ENCODE measurements at places on chromosomes 1 and 21.

- no peak for DNase-seq
Measured at GRCh38 chr1:61531716-61532115, 193.2 kb downstream of the TM2D1 start.

DNA sequence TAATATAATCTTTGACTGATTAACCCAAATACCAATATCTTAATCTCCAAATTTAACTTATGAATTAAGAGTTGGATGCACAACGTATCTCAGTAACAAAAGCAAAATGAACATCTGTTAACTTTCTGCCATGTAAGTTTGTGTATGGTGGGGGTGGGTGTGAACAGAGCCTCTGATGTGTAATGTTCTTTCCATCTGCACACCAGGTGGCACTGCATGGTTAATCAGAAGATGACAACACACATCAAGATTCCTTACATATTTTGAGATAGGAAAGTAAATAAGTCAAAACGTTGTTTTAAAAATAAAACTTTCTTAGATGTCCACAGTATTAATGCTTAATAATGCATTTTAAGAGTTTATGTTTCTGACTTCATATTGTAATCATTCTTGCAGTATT is 251.9 kb downstream of the DPYD start:
- no peak for DNase-seq

DNA sequence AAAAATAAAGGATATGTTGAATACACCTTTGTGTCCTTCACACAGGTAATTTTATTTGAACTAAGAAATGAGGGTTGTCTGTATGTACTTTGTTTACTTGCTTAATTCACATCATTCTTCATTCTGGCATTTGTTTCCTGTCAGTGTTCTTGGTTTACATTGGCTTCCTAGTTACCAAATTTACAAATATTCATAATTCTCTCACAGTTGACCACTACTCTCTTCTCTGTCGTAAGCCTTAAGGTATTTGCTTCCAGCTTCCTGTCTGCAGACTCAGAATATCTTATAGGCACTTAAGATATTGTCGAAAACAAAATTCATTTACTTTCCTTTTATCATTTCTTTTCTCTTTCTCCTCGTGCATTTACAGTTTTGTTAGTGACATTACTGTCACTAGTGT is 15.9 kb downstream of the RNPC3 start:
- DNase-seq: no peak

- DNase-seq: no peak
Measured at GRCh38 chr1:186078245-186078644, 296.8 kb downstream of the TPR start.

- DNase-seq: no peak
Measured at GRCh38 chr1:157993918-157994605, 617 bp downstream of the KIRREL1 start.

DNA sequence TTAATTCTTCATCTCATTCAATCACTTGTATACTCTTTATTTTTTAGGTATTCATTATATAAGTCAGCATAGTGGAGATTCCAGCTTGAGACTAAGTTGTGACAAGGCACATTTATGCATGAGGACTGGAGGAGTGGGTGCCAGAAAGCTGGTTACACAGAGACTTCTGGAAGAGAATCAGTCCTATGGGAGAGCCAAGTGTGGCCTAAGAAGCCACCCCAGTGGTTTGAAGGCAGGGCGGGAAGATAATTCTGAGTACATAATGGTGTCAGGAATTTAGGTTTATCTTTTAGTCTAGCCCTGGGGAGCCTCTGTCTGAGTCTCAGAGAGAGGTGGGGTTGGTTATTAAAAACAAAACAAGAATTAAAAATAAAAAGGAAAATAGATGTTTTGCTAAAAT is 83.0 kb downstream of the SPAG17 start:
- no peak for DNase-seq

DNA sequence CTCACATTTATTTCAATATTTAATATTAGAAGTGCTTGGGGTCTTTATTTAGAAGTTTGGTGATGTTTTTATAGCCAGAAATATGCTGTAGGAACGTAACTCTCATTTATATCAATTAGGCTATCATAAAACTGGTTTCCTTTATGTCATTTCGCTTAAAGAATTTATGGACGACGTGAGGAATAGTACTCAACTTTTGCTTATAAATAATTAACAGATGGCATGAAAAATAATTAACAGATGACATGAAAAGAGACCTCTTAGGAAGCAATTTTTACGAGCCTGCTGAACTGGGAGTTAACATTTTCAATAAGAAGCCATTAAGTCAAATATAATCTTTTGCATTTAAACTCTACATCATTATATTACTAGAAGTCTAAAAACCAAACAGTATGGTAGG is 123.5 kb downstream of the OLFML2B start:
- DNase-seq: no peak

GRCh38 chr21:35606578-35606977 is 453.7 kb downstream of the SETD4 start:
- no peak for DNase-seq

DNA sequence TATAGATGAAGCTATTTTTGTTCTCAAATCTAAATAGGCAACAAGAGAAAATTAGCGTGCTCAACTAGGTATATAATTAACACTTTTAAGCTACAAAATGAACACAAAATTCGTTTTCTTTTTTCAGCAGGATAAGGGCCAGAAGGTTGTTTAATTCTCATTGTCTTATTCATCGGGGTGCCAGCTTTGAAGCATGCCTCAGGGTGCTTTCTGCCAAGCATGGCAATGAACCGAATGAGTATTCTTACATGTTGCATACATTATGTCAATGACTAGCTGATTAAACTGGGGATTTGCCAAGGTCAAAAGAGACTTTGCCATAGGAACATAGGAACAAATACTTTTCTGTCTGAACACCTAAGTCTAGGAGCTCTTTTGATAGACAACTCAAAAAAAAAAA is 102.0 kb upstream of the MAP1LC3C start:
- peak; percentile 74 for DNase-seq

Data from NCI-H446 (cell line).